ENCODE measurements at places on chromosomes 13 and 19.

- no peak for DNase-seq
Measured at GRCh38 chr13:44012910-44013757, 133.4 kb downstream of the LACC1 start.

DNA sequence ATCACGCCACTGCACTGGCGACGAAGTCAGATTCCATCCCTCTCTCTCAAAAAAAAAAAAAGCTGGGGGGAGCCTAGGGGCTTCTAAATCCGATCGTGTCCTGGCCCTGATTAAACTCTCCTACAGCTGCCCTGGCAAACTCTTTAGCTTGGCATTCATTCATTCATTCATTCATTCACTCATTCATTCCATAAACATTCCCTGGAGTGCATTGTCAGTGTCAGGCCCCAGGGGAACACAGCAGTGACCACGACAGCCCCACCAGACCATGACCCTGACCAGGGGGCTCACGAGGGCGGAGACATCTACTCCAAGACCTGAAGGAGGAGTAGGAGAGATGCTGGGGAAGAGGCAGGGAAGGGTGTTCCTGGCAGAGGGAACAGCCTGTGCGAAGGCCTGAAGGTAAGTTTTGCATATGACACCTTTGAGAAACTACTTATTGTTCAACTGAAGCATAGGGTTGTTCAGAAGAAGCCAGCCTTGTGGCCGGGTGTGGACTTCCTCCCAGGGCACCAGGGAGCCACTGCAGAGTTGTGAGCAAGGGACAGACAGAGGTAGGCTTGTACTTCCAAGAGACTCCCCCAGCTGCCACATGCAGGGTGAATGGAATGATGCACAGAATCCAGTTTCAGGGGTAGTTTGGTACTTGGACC, 24.5 kb downstream of the CEACAM16 start:
- DNase-seq: no peak

DNA sequence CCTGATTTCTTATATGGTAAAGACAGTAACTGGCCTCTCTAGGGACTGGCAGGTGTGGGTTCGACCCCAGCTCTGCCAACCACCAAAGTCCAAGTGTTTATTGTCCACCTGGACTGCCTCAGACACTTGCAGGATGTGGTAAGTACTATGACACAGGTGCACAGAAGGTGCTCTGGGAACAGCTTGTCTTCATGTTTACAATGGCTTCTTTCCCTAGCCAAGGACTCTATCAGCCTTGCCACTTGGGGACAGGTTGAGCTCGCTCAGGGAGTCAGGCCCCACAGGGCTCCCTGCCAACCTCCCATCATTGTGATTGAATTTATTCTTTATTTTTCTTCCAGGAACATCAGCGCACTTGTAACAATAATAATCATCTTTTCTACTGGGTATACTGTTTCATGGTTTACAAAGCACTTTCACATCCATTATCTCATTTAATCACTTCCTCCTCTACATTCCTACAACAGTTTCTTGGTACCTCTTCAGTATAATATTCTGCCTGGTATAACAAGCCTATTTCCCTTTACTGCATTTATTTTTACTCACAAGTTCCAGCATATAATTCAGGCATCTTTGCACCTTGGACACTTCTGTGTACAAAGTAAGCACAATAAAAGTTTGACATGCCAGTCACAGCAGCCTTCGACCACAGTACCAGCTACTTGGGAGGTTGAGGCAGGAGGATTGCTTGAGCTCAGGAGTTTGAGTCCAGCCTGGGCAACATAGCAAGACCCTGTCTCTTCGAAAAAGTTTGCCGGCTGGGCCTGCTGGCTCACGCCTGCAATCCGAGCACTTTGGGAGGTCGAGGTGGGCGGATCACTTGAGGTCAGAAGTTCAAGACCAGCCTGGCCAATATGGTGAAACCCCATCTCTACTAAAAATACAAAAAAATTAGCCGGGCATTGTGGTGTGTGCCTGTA, 24.2 kb upstream of the GATAD2A start:
- no peak for DNase-seq

DNA sequence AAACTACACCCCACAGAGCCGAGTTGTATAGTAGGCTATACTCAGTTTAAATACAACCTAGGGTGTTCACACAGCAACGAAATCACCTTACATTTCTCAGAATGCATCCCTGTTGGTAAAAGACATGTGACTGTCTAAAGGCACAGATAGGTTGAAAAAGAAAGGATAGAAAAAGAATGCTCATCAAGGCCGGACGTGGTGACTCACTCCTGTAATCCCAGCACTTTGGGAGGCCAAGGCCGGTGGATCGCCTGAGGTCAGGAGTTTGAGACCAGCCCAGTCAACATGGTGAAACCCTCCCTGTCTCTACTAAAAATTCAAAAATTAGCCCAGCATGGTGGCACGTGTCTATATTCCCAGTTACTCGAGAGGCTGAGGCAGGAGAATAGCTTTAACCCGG, 3.8 kb upstream of the IL17D start:
- DNase-seq: no peak

GRCh38 chr19:38047641-38048040, 140.6 kb downstream of the SIPA1L3 start:
- DNase-seq: no peak

GRCh38 chr19:48868114-48868886, at the start of gene PLEKHA4:
PLEKHA4 (minus strand) TSS chr19:48868617; CDS start chr19:48867620, 997 bp downstream.
- DNase-seq: no peak

Data from stimulated activated CD8-positive, alpha-beta memory T cell treated with anti-CD3 and anti-CD28 coated beads, Interleukin-4, amount 100 ng/mL, for 1 hour (primary cell).